ENCODE measurements at places on chromosomes 3 and 15. TPM values are rescaled to one million over a fixed set of nuclear protein-coding genes. Genes with fewer than 3 reads are reported as not detected.

Gene LDHAL6B
- not detected for total RNA-seq

DNA sequence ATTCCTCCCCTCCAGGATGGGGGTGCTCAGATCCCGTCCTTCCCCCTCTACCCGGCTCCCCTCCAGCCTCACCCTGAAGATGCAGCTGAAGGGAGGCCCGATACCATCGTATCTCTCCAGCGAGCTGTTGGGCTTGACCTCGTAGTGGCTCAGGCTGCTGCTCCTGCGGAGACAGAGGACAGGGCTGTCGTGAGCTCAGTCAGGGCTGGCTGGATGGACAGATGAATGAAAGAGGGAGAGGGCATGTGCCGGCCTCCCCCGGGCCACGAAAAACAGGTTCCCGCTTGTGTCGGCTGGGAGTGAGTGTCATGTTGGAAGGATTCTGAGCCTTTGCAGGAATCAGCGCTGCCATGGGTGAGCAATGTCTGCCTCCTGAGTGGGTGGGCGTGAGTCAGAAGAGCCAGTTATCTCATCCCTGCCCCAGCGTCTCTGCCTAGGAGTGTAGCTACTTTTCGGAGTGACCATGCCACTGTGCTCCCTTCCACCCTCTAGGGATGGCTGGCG, 35.2 kb downstream of the FEM1B start:
- DNase-seq, result no peak

DNA sequence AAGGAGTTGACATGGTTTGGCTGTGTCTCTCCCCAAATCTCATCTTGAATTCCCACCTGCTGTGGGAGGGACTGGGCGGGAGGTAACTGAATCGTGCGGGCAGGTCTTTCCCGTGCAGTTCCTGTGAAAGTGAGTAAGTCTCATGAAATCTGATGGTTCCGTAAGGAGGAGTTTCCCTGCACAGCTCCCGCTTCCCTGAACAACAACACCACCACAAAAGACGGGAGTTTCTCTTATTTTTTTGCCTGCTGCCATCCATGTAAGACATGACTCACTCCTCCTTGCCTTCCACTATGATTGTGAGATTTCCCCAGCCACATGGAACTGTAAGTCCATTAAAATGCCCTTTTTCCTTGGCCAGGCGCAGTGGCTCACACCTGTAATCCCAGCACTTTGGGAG, 22.7 kb downstream of the XXYLT1 start:
- DNase-seq, result no peak

GRCh38 chr3:72368331-72368975, 479.8 kb downstream of the SHQ1 start:
- no peak for DNase-seq

DNA sequence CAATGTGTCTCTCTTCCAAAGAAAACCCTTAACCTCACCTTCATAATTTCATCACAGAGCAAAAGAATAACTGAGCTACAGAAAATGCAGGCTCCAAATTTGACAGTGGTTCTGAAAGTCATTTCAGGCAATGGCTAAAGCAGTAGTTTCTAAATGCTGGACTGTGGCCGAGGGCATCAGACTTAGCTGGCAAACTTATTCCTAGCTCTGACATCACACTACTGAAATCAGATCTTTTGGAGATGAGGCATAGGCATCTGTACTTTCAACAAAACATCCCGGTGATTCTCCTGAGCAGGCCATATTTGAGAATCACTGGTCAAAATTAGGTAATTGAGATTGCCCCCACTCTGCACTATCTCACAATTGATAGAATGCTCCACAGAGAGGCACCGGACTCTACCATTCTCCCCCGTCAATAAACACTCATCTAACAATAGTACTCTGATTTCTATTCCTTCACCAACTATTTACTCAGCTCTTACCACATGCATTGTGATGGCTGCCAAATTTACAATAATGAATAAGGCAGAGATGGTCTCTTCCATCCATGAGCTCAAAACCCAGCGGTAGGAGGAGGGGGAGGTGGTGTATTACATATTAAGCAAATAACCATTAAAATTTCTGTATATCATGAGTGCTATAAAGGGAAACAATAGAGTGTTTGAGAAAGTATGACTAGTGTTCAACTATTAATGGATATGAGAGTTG, 57.3 kb upstream of the SPRED1 start:
- no peak for DNase-seq

Gene MASP1
- total RNA-seq, result 9.3 TPM

DNA sequence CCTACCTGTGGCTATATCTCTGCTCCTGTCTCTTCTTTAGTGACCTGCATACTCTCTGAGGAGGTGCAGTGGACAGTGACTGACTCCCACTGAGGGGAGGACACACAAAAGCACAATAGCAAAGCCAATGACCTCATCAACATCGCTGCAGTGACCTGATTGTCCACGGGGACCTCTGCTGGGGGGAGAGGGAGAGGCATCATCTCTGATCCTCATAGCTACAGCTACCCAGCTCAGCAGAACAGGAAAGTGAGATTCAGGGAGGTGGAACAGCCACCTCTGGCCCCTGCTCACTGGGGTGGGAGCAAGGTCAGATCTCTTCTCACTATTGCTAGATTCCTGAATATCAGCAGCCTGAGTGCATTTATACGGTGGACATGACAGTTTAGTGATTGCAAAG, 179.2 kb downstream of the ATP10A start:
- DNase-seq, result no peak

Gene CCRL2
- total RNA-seq, result not detected

DNA sequence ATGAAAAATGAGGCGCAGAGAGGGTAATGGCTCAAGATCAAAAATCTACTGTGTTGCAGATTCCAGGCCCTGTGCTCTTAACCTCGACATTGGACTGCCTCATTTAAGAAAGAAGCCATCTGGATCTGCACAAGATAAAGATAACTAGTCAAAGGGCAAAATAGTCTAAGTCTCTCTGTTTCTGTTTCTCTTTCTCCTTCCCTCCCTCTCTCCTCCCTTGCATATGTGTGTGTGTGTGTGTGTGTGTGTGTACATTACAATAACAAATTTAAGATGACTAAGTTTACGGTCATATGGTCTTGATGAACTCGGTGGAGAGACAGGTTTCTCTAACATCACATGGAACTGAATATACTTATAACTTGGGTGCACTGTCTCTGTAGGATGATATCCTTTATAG, 69.2 kb downstream of the MEIS2 start:
- no peak for DNase-seq

DNA sequence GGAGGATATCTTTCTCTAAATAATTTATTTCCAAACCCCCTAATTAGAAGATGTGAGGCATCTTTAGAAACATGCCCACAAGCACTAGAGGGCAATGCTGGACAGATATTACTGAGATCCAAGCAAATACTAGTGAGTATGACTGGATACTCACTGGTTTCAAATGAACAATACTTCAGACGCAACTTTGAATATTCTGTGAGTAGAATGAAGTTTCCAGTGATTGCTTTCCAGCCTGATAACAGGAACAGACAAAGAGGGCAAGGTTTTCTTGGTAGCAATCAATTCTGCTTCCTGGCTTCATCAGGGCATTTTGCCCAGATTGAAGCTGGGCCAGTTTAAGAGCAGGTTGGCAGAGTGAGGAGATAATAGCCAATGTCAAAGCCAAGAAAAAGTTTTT, 442.6 kb upstream of the PDZRN3 start:
- DNase-seq, result no peak

Gene INSYN1
- total RNA-seq, result not detected

Measured in HepG2 (cell line).